Activated CD8-positive, alpha-beta T cell treated with anti-CD3 and anti-CD28 coated beads, Interleukin-2, amount 10 ng/mL, durations not matched to agents 7 days and 5 days (primary cell): ENCODE measurements at places on chromosomes 1 and 21. TPM values are rescaled to one million over a fixed set of nuclear protein-coding genes. Genes with fewer than 3 reads are reported as not detected.

The CYP4B1 gene
- not detected for total RNA-seq

- DNase-seq, result no peak
- H3K27ac ChIP-seq, result no peak overlapping the region
- no peak overlapping the region for H3K4me3 ChIP-seq
- no peaks in the 10 kb centered on the region for H3K27me3 ChIP-seq
Observed at GRCh38 chr1:192263436-192263835, 53.4 kb upstream of the RGS21 start.

DNA sequence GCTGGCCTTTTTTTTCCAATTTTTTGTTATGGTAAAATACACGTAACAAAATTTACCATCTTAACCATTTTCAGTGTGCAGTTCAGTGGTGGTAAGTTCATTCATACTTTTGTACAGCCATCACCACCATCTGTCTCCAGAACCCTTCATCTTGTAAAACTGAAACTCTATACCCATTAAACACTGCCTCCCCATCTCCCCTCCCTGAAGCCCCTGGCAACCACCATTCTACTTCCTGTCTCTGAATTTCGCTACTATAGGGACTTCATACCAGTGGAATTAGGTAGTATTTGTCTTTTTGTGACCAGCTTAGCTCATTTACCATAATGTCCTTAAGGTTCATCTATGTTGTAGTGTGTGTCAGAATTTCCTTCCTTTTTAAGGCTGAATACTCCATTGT, 8.7 kb downstream of the PKNOX1 start:
- H3K4me3 ChIP-seq, result no peak overlapping the region
- peaks cover 12% of the 10 kb centered on the region for H3K36me3 ChIP-seq
- H3K27me3 ChIP-seq, result no peaks in the 10 kb centered on the region
- peak; percentile 28 for DNase-seq
- H3K4me1 ChIP-seq, result peaks cover 31% of the 10 kb centered on the region

DNA sequence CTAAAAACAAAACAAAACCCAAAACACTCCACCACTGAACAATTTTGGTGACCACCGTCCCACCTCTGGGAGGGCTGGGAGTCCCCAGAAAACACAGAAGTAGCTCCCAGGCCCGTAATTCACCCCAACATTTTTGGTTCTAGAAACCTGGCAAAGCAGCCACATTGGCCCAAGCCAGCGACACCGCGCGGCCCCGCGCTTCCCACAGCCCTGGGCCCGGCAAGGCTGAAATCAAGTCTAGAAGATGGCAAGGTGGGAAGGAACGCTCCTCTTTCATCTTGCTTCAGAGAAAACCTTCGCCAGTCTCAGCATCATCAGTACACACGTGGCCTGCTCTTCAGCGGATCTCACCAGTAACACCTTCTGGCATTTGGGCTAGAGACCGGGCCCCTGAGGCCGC, 35.9 kb upstream of the NID1 start:
- peaks cover 2% of the 10 kb centered on the region for H3K27me3 ChIP-seq
- H3K36me3 ChIP-seq, result peaks cover 5% of the 10 kb centered on the region
- no peak for DNase-seq
- H3K27ac ChIP-seq, result no peak overlapping the region
- H3K4me1 ChIP-seq, result peaks cover 2% of the 10 kb centered on the region

DNA sequence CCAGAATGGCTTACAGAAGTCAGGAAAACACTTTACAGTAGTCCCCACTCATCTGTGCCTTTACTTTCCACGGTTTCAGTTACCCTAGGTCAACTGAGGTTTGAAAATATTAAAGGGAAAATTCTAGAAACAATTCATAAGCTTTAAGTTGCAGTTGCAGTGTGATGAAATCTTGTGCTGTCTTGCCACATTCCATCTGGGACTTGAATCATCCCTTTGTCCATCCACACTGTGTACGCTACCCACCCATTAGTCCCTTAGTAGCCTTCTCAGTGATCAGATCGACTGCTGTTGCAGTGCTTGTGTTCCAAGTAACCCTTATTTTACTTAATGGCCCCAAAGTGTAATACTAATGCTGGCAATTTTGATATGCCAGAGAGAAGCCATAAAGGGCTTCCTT, 30.5 kb downstream of the ZCCHC17 start:
- H3K36me3 ChIP-seq, result peaks cover 4% of the 10 kb centered on the region
- H3K4me1 ChIP-seq, result no peaks in the 10 kb centered on the region
- H3K4me3 ChIP-seq, result no peak overlapping the region
- no peaks in the 10 kb centered on the region for H3K27me3 ChIP-seq
- no peak for DNase-seq

DNA sequence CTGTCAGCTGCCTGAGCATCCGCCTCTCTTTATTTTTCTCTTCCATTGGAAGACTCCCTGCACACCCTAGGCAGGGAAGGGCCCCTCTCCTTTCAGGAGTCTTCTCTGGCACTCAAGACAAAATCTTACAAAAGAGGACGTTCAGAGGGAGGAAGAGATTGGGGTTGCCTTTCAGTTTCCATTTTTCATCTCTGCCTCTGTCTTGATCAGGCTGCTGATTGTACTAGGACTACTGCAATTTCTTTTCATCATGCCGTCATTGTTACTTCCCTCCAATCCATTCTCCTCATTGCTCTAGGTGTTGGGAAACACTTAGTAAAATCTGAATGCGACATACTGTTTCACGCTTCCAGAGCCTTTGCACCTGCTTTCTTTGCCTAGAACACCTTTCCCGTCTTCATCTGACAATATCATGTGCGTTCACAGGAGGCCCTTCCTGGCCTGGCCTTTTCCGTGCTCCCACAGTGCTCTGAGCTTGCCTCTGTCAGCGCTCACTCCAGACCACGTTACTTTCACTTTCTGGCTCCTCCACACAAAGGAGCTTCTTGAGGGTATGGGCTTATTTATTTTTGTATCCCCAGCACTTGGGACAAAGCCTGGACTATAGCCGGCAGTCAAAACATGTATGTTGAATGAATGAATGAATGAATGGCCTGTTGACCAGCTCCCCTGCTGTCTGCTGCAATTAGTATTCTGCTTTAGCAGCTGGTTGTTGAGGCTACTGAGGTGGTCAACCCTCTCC, 10.9 kb downstream of the LRRC71 start:
- no peak overlapping the region for H3K27ac ChIP-seq
- no peak overlapping the region for H3K4me3 ChIP-seq
- no peak for DNase-seq
- H3K36me3 ChIP-seq, result no peaks in the 10 kb centered on the region
- H3K27me3 ChIP-seq, result peaks cover 43% of the 10 kb centered on the region
- peaks cover 22% of the 10 kb centered on the region for H3K4me1 ChIP-seq

- DNase-seq, result no peak
- H3K4me3 ChIP-seq, result no peak overlapping the region
- no peaks in the 10 kb centered on the region for H3K36me3 ChIP-seq
- no peak overlapping the region for H3K27ac ChIP-seq
Observed at GRCh38 chr21:40534886-40535285, 312.1 kb downstream of the DSCAM start.

DNA sequence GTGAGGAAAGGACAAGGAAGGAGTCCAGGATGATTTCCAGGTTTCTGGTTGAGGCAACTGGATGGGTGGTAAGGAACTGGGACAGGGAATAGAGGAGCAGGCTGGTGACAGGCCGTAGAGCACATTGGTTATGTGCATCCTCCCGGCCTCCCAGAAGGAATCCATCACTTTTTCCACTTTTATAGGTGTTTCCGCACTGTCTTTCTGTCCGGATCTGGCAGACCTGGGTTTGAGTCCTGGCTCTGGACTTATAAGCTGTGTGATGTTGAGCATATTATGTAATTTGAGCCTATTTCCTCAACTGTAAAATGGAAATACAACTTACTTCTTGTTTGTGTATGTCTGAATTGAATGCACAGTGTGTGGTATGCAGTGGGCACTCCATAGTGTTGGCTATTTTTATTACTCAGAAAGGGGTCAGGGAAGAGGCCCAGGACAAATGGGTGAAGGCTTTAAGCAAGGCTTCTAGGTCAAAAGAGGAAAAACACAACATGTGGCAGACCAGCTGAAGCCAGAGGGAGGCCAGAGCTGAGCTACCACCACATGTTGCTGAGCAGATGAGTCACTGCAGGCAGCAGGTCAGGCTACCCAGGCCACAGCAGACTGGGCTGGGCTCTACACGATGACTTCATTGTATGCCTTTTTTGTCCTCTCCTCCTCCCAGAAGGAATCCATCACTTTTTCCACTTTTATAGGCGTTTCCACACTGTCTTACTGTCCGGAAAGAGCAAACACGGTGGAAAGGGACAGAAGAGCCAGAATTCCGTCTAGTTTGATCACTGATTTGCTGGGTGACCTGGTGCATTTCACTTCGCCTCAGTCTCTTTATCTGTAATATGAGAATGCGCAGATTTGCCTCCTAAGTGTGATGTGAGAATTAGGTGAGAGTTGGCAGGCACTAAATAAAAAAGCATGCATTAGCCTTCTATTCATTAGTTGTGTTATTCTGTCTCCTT, 791 bp upstream of the MAST2 start:
- DNase-seq, result peak; percentile 42
- peak overlapping the region; percentile 78 for H3K4me3 ChIP-seq
- H3K27ac ChIP-seq, result peak overlapping the region; percentile 85

The DHX9 gene
- 218 TPM for total RNA-seq

DNA sequence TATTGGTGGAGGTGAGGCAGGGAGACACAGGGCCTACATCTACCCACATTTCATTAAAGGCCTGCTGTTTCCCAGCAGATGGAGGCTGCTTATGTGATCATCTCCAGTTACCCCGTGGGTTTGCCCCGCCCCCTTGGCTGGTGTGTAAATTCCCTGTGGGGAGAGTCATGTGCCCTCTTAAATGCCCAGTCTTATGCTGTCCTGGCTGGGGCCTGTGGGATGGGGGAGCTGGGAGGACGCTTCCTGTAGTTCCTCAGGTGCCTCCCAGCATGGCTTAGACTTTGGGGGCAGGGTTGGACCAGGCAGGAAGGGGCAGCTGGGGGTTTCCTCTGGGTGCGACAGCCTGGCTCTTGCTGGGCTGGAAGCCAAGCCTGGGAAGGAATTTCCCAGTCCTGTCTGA, 15.5 kb upstream of the CITED4 start:
- DNase-seq, result no peak
- peaks cover 6% of the 10 kb centered on the region for H3K27me3 ChIP-seq
- peaks cover 42% of the 10 kb centered on the region for H3K4me1 ChIP-seq

The LIPI gene
- total RNA-seq, result not detected

- H3K27me3 ChIP-seq, result no peaks in the 10 kb centered on the region
- no peak overlapping the region for H3K4me3 ChIP-seq
- DNase-seq, result no peak
- H3K4me1 ChIP-seq, result peaks cover 28% of the 10 kb centered on the region
Observed at GRCh38 chr1:168285521-168285790, 4.8 kb downstream of the TBX19 start.

GRCh38 chr21:41835711-41836154, 43.4 kb downstream of the PRDM15 start:
- no peaks in the 10 kb centered on the region for H3K27me3 ChIP-seq
- no peak overlapping the region for H3K27ac ChIP-seq
- peaks cover 2% of the 10 kb centered on the region for H3K4me1 ChIP-seq
- no peak overlapping the region for H3K4me3 ChIP-seq
- no peak for DNase-seq

The VHLL gene
- not detected for total RNA-seq

DNA sequence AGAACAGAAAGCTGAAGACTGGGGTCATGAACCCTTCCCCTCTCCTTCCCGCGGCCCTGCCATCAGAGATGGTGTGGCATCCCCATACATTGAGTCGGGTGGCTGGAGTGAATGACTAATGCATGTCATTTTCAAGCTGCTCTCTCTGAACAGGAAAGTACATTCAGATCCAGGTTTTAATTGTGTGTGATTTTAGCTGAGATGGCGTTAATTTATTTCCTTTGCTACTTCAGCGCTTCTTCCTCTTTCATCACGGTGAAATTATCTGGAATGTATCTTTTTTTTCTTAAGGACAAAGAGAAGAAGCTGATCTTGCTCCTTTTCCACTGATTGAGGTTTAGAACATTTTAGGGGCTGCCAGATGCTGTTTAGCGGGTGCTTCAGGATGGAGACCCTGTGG, 8.6 kb upstream of the LRRN2 start:
- no peak for DNase-seq
- H3K4me3 ChIP-seq, result no peak overlapping the region
- no peaks in the 10 kb centered on the region for H3K36me3 ChIP-seq
- peaks cover 14% of the 10 kb centered on the region for H3K27me3 ChIP-seq
- no peak overlapping the region for H3K27ac ChIP-seq

- H3K4me1 ChIP-seq, result peaks cover 53% of the 10 kb centered on the region
- peak overlapping the region; percentile 87 for H3K27ac ChIP-seq
- peaks cover 2% of the 10 kb centered on the region for H3K27me3 ChIP-seq
- peak overlapping the region; percentile 87 for H3K4me3 ChIP-seq
Observed at GRCh38 chr1:155241069-155241679, 14.1 kb downstream of the ENTREP3 start.

The C8A gene
- total RNA-seq, result not detected

DNA sequence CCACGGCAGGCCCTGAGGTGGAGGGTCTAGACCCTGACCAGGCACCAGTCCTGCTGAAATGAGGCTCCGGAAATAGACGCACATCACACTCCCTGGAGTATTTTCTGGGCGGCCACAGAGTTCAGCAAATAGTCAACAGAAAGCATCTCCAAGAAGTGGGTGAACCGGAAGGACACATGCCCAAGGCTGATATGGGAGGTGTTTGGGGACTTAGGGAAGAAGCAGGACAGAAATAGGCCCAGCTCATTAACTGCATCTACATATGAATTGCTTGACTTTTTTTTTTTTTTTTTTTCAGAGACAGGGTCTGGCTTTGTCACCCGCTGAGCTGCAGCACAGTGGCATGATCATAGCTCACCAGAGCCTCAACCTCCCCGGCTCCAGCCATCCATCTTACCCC, 36.5 kb upstream of the GPR157 start:
- H3K27ac ChIP-seq, result no peak overlapping the region
- no peak for DNase-seq
- no peak overlapping the region for H3K4me3 ChIP-seq

The CRYAA gene
- not detected for total RNA-seq

DNA sequence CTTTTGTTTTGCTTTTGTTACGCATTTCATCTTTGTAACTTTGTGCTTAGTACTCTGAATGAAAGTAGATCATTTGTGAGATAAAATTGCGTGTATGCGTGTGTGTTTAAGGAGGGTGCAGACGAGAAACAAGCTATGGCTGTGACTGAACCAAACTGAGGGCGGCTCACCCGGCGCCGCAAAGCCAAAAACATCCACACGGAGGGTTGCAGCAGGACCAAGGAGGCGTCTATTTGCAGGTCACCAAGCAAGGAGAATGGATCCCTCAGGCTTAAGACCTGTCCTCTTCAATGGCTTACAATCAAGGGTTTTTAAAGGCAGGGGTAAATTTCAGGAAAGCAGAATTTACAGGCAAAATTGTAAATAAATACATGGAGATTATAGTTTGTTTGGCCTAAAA, 12.8 kb downstream of the GCSAML start:
- no peaks in the 10 kb centered on the region for H3K27me3 ChIP-seq
- no peak for DNase-seq
- no peaks in the 10 kb centered on the region for H3K4me1 ChIP-seq
- H3K36me3 ChIP-seq, result no peaks in the 10 kb centered on the region
- no peak overlapping the region for H3K4me3 ChIP-seq
- no peak overlapping the region for H3K27ac ChIP-seq
